Skeletal muscle cell (primary cell): ENCODE measurements at places on chromosomes 2 and 18.

- DNase-seq: no peak
These were observed 73.3 kb downstream of the RHBDD1 start for GRCh38 chr2:226909126-226909525.

DNA sequence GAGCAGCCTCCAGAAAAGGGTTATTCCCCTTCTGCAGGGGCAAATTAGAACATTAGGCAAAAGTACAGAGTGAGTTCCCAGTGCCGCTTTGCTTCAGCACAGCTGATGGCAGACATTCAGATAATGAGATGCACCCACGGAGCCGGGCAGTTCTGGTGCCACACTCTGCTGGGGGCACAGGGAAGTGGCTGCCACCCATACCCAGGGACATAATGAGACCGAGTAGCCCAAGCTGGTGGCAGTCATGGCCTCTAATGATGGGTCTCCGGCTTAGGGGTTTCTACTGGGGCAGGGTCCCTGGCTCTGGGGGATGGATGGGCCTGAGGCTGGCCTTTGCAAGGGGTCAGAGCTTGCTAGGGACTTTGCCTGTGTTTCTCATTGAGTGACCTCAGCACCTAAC is 26.2 kb downstream of the GLI2 start:
- DNase-seq: no peak

DNA sequence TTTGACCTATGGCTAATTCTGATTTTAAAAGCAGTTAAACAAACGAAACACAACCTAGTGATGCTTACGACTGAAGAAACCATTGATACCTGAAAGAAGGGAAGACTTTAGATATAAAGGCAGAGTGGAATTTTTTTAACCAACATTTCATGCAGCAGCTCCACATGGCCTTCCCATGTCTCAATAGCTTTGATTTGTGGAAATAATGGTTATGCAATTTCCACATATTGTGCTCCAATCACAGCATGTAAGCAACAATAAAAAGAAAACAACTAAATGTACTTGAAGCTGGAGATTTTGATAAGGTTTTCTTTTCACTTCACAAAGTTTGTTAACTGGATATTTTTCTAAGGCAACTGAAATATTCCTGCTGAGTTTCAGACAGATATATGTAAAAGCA is 82.0 kb upstream of the SLC39A10 start:
- no peak for DNase-seq

GRCh38 chr2:226600184-226600583 is 199.4 kb downstream of the IRS1 start:
- DNase-seq: no peak

DNA sequence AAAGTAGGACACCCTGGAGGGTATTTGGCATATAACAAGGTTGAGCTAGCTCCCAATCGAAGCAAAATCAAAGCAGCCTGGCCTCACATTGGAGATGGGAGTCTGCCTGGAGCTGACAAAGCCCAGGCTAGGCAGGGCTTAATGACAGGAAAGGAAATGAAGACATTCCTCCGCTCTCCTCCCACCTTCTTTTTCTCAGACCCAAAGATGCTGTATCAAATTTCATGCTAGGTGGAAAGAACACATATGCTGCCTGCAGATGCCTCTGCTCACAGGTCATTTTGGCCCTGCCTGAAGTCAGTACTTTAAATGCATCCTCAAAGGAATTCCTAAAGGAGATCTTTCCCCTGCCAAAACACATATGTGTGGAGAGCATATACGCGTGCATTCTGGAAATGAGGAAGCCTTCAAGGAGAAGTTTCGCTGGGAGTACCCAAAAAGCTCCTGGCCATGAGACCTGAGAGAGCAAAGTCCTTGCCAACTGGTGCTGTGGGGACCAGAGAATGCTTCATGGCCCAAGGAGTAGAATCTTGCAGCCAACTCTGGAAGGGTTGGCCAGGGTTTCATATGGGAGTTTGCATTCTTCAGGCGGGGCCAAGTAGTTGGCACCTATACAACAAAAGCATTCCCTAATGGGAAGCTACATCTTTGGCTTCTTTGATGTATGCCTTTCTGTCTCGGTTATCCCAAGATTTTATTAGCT is 88.0 kb downstream of the AQP4 start:
- no peak for DNase-seq

GRCh38 chr2:24720310-24720709 is 72.9 kb downstream of the PTRHD1 start:
- DNase-seq: no peak

DNA sequence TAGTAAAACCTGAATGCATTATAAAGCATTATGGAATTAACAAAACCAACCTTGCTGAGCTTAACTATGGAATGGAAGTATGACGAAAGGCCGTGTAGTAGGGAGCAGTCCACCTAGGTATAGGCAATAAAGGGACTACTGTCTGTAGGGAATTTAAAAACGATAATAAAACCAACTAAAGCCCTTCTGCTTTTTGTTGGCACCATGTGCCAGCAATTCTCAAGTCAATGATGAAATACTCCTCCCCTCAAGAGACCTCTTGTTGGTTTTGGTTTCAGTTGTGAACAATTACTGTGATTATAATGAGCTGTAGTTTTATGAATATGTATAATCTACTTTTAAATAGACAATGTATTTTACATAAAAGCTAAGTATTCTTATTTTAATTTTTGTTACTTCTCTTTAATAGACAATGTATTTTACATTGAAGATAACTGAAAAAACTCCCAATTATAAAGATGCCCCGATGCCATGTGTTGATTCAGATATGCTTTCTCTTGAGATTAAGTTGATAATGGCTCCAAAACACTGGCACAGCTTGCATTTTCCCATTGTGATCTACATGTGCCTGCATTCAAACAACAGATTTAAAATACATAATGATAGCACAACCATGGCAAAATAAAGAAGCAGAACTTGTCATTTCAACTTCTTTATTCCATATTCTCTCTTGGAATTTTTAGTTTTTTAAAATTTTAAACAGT is 55.5 kb upstream of the ZDBF2 start:
- no peak for DNase-seq

DNA sequence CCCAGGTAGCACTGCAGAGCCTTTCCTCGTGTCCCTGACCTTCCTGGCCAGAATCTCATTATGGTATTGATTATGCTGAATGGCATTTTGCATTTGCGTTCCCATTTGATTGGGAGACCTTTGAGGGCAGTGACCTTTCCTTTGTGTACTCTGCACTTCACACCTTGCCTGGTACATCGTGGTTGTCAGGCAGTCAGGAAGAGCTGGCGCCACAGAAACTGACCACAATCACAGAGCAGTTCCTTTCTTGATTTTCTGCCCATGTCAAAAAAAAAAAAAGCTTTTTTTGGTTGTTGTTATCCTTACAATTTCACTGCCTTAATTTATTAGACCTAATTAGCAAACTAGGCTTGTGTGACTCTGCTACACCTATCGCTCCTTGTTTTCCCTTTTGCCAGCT is 8.9 kb upstream of the KLHL29 start:
- DNase-seq: no peak

DNA sequence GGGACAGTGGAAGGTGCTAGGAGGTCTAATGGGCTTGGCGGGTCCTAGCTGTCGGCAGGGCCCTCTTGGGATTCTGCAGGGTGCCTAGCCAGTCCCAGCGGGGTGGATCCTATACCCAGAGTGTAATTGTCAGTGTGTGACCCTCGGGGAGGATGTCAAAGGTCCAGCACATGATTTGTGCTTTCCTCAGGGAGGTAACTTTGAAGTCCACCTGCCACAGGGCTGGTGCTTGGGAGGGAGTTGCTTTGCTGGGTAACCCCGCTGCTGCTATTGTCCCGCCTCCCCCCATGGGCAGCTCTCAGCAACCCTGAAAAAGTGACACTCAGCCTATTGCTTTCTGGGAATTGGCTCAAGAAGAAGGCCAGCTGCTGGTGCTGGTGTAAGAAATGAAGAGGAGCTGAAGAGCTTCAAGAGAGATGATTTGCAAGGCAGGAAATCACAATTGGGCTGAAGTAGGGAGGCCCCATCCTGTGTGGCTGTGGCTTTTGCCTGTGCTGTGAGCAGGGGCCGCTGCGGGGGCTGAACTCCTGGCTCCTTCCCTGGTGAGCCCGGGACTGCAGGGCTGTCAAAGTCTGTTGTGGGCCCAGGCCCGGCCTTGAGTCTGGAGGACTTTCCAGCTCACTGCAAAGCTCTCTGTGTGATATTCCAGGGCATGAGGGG is 36.4 kb downstream of the EMILIN2 start:
- no peak for DNase-seq

- no peak for DNase-seq
These were observed 66.0 kb downstream of the MAPRE2 start for GRCh38 chr18:35107216-35107615.

- no peak for DNase-seq
These were observed 53.2 kb upstream of the SLC4A10 start for GRCh38 chr2:161571051-161571429.

DNA sequence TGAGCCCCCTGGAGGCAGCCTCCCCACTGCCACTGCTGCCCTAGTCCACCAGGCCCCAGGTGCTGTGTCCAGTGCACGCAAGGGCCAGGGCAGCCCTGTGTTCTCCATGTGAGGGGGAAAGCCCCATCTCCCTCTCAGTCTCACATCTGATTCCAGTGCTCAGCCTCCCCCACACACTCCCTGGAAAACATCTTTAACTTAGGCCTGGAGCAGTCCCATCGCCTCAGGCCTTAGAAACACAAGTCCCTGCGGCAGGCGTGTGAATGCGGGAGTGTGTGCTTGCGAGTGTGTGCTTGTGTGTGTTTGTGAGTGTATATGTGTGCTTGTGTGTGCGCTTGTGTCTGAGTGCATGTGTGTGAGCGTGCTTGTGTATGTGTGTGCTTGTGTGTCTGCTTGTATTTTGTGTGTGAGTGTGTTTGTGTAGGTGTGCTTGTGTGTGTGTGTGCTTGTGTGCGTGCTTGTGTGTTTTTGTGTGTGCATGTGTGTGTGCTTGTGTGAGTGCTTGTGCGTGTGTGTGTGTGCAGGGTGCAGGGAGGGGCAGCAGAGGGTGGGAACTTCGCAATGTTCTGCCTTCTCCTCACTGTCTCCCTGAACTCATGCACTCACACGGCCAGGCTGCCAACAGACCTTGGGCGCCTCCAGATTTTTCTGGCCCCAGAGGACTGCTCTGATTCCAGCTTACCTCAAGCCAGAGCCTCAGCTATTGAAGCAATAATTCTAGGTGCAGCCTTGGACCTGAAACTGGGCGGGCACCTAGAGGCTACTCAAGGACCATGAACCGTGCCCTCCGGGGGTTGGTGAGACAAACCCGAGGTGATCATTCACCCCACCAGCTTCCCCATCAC is 139.6 kb downstream of the CABLES1 start:
- no peak for DNase-seq

- DNase-seq: no peak
These were observed 239.4 kb upstream of the HDAC4 start for GRCh38 chr2:239640210-239640609.

GRCh38 chr2:219861307-219861706 is 233.9 kb downstream of the SLC4A3 start:
- no peak for DNase-seq

- DNase-seq: peak; percentile 83
These were observed 29.6 kb downstream of the TCF7L1 start for GRCh38 chr2:85162746-85163301.

DNA sequence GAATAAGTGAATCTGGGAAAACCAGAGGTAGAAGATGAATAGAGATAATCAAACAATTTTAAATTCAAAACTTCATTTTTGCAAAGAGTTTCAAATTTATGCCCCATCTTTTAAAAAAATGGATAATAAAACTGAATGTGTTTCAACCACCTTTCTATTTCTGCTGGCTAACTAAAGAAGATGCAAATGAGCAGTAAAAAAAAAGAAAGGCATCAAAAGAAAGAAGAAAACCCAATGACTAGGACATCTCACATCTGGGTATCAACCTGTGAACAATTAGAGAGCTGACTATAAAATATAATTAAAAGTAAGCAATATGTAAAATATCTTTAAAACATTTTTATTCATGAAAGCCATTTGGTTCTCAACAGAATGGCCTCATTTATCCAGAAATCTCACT is 2.5 kb downstream of the PGAP1 start:
- DNase-seq: no peak

GRCh38 chr2:109080109-109080508 is 48.9 kb upstream of the SH3RF3 start:
- no peak for DNase-seq

DNA sequence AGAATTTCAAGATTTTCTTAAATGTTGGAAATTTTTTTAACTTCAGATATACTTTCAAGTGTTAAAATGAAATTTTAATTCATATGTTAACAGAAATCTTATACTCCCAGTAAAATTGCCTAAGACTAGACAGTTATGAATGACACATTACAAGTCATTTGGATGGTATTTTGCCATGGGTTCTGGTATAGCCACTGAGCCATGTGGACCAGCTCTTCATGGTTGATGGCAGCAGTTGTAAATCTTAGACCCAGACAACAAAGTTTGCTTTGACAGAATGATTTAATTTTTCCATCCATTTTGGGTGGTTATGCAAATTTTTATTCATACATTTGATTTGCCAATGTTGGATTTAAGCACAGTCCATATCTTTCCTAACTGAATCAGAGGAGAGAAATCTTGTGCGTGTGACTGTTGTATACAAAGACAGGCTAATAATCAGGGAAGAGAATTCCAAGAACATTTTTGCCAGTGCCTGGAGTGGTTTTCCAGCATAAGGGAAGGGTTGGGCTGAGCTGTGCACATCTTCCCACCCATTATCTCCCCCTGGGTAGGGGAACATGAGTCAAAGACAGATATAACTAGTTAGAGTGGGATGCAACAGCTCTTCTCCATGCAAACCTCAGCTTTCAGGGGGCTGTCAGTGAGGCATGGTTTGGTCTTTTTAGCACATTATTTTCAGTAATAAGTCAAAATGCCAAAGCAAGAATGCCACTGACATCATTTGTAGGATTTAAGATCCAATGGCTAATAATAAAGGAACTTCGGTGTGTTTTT is 28.1 kb upstream of the INPP4A start:
- no peak for DNase-seq

- DNase-seq: no peak
These were observed 18.4 kb downstream of the STK25 start for GRCh38 chr2:241489733-241490680.

DNA sequence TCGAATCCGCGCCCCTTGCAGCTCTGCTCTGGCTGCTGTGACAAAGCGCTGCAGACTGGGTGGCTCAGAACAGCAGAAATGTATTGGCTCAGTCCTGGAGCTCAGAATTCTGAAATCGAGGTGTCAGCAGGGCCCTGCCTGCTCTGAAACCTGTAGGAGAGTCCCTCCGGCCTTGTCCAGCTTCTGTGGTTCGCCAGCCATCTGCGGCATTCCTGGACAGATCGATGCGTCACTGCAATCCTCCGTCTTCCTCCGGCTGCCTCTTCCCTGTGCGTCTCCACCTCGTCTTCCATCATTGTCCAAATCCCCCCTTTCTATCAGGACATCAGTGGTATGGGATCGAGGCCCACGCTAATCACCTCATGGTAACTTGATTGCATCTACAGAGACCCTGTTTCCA is 115.2 kb downstream of the RNF144A start:
- DNase-seq: no peak

DNA sequence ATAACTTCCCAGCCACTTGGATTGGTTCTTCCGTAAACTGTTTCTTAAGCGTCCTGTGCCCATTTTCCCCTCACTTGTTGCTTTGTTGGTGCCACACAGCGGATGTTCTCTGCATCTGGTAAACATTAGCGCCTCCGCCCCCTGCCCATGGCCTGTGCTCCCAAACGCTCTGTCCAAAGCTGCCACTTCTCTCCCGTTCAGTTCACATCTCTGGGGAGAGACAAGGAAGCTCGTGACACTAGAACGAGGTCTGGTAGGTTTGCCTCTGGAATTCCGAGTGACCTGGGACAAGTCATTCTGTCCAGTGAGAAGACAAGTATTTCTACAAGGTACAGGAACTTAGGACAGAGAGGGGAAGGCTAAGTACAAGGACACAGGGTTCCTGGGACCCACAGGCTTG is 9.4 kb downstream of the COPS9 start:
- no peak for DNase-seq
